RKO (cell line): ENCODE measurements at places on chromosomes 5 and 9.

GRCh38 chr9:38345851-38346755 is 46.4 kb upstream of the ALDH1B1 start:
- DNase-seq: no peak

DNA sequence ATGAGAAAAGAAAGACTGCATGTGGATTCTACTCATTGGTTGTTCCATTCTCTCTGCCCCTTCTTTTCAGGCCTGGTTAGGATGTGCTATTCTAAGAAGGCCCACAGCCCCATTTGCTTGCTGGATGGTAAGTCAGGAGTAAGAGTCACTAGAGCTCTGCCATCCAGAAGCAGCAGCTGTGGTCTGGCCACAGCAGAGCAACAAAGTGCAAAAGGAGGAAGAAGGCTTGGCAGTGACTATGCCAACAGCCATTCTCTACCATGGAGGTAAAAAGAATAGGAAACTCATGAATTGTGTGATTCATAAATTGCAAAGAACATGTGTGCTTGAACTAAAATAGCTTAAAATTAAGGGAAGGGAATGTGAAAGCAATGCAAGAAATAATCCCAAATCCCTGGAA is 20.9 kb downstream of the KLHL3 start:
- no peak for DNase-seq

DNA sequence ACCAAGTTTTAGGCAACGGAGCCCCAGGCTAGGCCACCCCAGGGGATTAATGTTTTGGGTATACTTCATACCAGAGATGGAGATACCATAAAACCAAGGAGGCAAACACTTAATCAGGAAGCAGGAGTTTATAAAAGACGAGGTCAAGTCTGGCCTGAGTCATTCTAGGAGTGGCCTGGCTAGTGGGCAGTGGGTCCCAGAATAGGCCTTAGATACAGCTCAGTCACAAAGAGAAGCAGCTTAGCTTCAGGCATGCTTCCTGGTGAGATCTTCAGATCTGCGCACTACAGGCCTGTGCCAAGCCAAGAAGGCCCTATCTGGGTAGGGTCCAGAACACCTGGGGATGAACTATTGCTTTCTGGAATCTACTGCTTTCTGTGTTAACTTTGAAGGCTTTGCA is 20.6 kb upstream of the NR5A1 start:
- no peak for DNase-seq

DNA sequence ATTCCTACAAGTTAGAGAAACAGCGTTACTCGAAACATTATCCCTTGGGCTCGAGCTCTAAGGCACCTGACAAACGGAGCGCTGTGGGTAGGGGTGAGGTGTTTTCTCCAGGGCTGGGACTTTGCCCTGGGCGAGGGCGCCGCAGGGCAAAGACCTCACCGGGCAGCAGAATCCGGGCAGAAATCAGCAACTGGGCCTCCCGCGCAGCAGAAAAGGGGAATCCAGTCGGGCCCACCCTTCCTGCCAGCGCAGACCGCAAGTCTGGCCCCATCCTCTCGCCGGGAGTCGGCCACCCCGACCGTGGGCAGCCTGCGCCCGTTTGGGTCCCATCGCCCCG is 430 bp upstream of the MSH3 start:
- peak; percentile 26 for DNase-seq
